Activated naive CD4-positive, alpha-beta T cell treated with anti-CD3 and anti-CD28 coated beads for 36 hours (primary cell): ENCODE measurements at places on chromosomes 12 and 14. TPM values are rescaled to one million over a fixed set of nuclear protein-coding genes. Genes with fewer than 3 reads are reported as not detected.
A peak's percentile ranks its signal among the peaks of the same experiment; 100 is the strongest.

PCED1B gene
- 138 TPM for total RNA-seq

PRB2 gene
- total RNA-seq, result not detected

MGP gene
- total RNA-seq, result not detected

- DNase-seq, result no peak
Observed at GRCh38 chr14:77812028-77812427, 12.1 kb downstream of the ADCK1 start.

DNA sequence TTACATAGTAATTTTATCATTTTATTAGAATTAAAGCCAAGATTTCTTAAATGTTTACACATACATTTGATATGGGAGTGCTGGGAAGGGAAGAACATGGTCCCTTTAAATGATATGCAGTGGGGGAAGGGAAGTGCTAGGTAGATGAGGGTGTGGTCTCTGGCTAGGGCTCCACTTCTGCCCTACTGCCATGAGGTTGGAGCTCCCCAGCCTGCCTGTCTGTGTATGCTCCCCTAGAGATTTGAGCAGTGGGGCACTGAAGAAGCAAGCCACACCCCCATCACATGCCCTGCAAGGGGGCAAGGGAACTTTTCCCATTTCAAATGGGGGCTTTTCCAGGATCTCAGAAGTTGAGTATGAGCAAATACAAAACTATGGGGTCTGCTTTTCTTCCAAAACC, 25.5 kb downstream of the CLECL1 start:
- DNase-seq, result peak; percentile 34

FAM90A1 gene
- total RNA-seq, result 0.21 TPM

NRDE2 gene
- 22.0 TPM for total RNA-seq

NPFF gene
- not detected for total RNA-seq

GRCh38 chr12:99287136-99287535, 360.4 kb upstream of the GARIN6 start:
- DNase-seq, result no peak

GRCh38 chr14:91858536-91859275, 8.6 kb downstream of the TC2N start:
- peak; percentile 62 for DNase-seq

CRADD gene
- total RNA-seq, result 15.6 TPM

- no peak for DNase-seq
Observed at GRCh38 chr12:6204533-6205143, 4.4 kb downstream of the CD9 start.

RAN gene
- 2,370 TPM for total RNA-seq

DNA sequence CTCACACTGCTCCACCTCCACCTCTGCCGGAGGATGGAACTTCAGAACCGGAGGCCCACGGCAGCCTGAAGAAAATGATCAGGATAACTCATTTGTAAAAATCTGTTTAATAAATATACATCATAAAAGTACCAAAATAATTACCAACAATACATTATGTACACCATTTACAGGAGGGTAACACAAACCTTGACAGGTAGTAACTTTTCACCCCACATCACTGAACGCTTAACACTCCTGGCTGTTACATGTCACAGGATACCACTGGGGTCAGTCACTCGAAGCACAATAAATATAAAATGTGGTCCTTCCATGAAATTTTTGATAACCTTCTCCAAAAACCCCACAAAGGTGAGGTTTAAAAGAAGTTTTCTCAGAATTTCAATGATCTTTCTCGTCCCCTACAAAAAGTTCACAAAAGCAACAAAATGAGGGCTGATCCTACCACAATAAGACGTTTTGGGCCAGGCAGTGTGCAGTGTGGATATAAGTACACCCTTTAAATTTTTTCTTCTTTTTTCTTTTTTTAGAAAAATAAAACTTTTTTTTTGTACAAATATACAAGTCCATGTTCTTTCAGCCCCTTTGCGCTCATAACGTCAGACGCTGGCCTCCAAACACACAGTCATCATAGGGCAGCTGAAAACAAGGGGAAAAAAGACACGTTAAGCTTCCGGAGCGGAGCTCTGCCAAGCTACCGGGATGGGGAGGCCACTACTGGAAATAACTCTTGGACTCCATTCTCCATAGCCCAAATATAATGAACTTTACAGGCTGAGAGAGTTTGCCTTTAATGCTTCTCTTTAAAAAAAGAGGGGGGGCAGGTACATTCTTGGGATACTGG, 2.9 kb downstream of the NFKBIA start:
- DNase-seq, result no peak

GRCh38 chr12:51749986-51750317, 98.6 kb downstream of the FIGNL2 start:
- no peak for DNase-seq

DNA sequence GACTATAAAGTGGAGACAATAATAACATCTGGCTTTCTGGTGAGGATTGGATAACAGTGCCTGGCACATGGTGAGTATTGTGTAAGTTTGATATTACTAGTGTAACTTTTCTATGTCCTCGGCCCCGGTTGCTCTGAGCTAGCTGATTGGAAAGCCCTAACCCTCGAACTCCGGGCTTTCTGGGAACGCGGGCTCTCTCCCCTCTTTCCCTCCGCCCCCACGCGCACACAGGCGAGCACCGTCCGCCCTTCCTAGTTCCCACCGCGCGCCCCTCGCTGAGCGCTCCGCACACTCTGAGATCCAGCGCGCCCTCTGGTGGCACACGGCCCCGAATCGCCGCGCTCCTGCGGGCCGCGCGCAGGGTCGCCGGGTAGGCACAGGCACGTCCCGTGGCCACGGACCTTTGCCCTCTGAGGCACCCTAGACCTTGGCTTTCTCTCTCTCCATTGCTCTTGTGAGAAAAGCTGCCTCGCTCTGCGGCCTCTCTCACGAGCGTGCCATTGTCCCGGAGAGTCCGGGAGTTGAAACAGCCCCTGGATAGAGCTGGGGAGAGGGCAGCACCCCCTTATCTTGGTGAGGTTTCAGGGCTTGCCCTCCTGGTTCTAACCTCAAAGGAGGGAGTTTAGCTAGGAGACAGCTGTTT, 23.2 kb upstream of the ESRRB start:
- DNase-seq, result peak; percentile 53

- DNase-seq, result no peak
Observed at GRCh38 chr12:80837342-80837978, 100.3 kb downstream of the LIN7A start.

GRCh38 chr12:27754795-27755194, 25.2 kb upstream of the KLHL42 start:
- DNase-seq, result no peak

NYNRIN gene
- total RNA-seq, result not detected

HSPB8 gene
- not detected for total RNA-seq

GRCh38 chr12:3683670-3684069, 69.2 kb downstream of the CRACR2A start:
- DNase-seq, result no peak

RABGGTA gene
- total RNA-seq, result 74.9 TPM

GRCh38 chr12:130875193-130875592, 3.3 kb downstream of the RAN start:
- no peak for DNase-seq

DNA sequence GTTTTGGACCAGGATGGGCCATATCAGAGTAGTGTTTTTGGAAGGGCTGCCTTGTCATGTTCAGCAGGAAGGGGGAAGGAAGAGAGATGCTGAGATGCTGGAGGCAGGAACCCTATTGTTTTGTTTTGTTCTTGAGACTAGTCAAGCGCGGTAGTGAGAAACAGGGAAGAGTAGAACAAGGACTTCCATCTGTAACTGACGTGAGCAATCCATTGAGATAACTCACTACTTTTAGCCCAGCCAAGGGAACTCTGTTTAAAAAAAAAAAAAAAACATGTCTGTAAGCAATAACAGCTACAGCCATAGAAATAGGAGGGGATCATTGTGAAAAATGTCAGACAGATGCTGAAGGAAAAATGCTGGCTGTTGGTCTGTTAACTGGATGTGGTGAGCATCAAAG, 34.0 kb downstream of the CD9 start:
- no peak for DNase-seq

DNA sequence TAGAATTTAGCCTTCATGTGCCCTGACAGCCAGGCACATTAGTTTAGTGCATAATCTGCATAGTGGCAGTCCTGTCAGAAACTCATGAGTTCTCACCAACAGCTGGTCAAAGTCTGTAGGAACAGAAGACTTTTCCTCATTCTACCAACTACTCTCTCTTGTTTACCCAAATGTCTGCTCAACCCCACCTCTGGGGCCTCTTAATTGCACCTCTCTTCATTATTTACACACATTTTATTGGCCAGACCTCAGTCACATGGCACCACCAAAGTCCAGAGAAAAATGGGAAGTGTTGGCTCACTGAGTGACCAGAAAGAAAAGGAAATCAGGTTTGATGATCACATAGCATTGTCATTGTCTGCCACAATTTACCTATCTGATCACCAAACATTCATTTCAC, 114.6 kb upstream of the PLXNC1 start:
- no peak for DNase-seq

GRCh38 chr12:40248585-40249297, 23.9 kb downstream of the LRRK2 start:
- DNase-seq, result no peak

FBLN5 gene
- total RNA-seq, result 1.2 TPM

GRCh38 chr12:131057722-131058515, 104.2 kb downstream of the ADGRD1 start:
- DNase-seq, result no peak

DNA sequence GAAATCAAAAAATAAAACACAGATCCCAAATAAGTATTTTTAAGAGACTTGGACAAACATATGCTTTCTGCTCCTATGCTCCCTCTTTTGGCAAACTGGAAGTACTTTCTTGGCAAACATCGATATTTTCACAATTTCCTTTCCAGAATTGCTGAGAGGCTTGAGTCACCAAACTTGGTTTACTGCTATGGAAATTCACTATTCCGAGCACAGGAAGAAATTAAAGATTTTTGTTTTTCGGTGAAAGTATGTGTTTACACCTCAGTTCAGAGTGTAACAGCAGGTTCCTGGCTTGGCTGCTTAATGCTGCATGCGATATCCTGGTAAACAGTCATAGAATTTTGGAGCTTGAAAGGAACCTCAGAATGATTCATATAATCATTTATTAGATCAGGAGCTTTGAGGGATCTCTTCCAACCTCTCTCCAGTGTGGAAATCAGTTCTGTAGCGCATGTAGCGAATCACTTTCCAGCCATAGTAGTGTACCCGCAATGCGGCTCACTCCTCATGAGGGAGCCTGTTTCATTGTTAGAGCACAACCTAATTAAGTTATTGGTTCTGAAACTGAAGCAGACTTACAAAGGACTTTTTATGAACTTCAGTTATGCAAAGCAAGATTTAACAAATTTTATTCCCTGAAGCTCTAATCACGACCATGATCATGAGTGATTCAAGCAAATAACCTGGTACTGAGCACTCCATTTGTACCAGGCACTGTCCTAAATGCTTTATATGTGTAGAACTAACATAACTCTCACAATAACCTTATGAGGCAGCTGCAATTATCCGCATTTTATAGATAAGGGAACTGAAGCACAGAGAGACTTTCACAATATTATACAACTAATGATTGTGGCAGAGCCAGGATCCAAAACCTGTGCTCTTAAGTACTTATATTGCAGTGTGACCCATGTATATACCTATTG, 56.4 kb upstream of the ATP2A2 start:
- DNase-seq, result no peak

ST8SIA1 gene
- total RNA-seq, result 0.84 TPM

DNA sequence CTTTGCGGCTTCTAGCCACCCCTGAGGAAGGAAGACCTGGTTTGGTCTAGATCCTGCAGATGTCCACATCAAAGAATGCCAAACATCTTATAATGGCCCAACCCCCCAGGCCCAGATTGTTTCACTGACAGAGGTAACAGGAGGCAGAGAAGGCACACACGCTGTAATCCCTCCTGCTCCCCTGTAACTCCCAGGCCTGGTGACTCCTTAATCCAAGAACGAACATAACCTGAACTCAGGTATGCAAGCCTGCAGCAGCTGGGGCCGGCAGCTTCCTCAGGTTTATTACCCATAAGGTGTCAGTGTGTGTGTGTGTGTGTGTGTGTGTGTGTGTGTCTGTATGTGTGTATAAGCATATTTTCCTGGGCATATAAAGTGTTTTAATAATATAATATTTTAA, 52.7 kb downstream of the ERH start:
- DNase-seq, result no peak

KLHL33 gene
- 0.10 TPM for total RNA-seq

WNT1 gene
- total RNA-seq, result not detected

- no peak for DNase-seq
Observed at GRCh38 chr14:90512329-90512991, 115.6 kb downstream of the CALM1 start.

DNA sequence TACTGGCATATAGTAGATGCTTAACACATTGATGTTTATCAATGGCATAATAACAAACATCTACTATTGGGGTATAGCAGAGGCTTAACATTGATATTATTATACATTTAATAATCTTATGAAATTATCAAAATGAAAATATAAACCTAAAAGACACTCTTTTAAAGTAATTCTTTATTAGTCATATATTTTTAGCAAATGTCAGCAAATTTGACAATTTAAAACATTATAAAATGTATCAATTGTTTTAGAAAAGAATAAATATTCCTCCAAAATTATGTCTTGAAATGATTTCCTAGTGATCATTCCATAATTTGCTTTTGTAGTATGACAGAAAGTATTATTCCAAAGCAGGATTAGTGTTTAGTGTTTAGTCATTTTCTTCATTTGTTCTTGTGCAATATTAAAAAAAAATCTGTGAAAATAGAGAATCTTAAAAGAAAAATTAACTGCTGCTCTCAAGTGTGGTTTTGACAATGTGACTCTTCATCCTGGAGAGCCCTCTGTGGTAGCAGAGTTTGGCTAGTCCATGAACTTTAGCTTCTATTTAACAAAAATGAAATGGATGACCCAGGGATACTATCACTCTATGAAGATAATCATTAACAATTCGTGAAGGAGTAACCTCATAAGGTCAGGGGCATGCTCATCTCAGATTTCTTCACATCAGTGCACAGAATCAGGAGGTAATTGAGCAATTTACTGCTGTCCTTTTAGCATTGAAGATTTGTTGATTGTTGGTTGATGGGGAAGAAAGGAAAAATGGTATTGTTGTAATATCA, 1018.5 kb downstream of the LRFN5 start:
- DNase-seq, result no peak

STRAP gene
- total RNA-seq, result 133 TPM

ZC2HC1C gene
- total RNA-seq, result 0.64 TPM

DNA sequence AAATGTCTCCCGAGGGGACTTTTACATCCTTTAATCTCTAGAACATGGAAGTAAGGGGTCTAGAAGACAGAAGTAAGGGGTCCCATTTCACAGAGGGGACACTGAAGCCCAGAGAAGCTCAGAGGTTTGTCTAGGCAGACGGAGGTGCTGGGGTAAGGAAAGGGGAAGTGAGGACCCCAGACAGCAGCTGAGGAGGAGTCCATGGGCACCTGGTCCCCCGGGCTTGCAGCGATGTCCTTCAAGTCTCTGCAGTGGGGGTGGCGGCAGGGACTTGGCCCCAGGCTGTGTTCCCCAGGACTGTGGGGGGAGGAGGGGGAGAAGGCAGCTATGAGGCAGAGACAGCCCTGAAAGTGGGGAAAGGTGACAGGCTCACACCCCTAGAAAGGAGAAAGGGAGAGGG, 30.7 kb downstream of the DTX1 start:
- no peak for DNase-seq
